ENCODE measurements at places on chromosomes 16 and 17.

GRCh38 chr17:79391376-79392233 lies 219.2 kb downstream of the RBFOX3 start:
- DNase-seq = peak; percentile 65

GRCh38 chr17:74454197-74455024 lies 12.0 kb upstream of the CD300A start:
- peak; percentile 69 for DNase-seq

- DNase-seq = peak; percentile 78
These were observed 19.9 kb downstream of the ARL4D start for GRCh38 chr17:43418441-43419374.

GRCh38 chr16:75263963-75264445 lies 12.6 kb upstream of the BCAR1 start:
- no peak for DNase-seq

- DNase-seq = peak; percentile 55
These were observed 84.7 kb downstream of the LMF1 start for GRCh38 chr16:886084-886543.

- DNase-seq = no peak
These were observed 45.0 kb downstream of the ESRP2 start for GRCh38 chr16:68190736-68191510.
